ENCODE measurements at places on chromosomes 4 and X. TPM values are rescaled to one million over a fixed set of nuclear protein-coding genes. Genes with fewer than 3 reads are reported as not detected.

Gene MTCP1
- total RNA-seq, result 2.2 TPM

Gene NOP14
- 19.3 TPM for total RNA-seq

Gene CDX4
- not detected for total RNA-seq

Gene GAGE2A
- total RNA-seq, result not detected

Gene IL13RA2
- total RNA-seq, result 2.3 TPM

Gene MAGEA10
- total RNA-seq, result not detected

Gene MOB1B
- total RNA-seq, result 15.5 TPM

Gene PHKA1
- total RNA-seq, result 8.6 TPM

Gene EGFL6
- total RNA-seq, result 0.32 TPM

Gene GPRIN3
- total RNA-seq, result 0.43 TPM

Gene CRMP1
- under 0.01 TPM for total RNA-seq

Gene PCDH10
- 16.4 TPM for total RNA-seq

All from fibroblast of villous mesenchyme (primary cell).